Stimulated activated CD4-positive, alpha-beta T cell treated with anti-CD3 and anti-CD28 coated beads, Interleukin-1b, Interleukin-23, amount 100 ng/mL, for 4 hours (primary cell): ENCODE measurements at places on chromosomes 4 and X.

DNA sequence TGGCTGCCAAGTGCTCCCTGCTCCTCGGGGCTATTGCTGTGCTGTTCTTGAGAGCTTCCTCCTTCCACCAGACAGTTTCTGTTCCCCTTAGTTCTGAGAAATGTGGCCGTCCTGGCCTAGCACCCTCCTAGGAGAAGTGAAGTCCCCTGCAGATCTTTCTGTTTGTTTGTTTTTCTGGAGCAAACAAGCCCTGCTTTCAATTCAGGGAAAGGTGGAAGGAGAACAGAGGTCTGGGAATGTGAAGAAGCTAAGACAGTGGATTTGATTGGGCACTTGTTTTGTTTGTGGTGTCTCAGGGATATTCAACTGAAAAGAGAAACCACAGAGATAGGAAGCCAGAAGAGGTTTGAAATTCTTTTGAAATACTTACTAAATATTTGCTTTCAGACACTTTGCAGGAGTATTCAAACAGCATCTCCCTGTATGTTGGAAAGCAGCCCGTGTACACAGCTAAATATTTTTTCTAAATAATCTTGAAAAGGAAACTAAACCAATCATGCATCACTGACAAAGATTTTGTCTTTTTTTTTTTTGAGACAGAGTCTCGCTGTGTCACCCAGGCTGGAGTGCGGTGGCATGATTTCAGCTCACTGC, 36.5 kb upstream of the PPM1K start:
- no peak for DNase-seq

GRCh38 chr4:73777612-73778011, 37.2 kb downstream of the CXCL8 start:
- no peak for DNase-seq

DNA sequence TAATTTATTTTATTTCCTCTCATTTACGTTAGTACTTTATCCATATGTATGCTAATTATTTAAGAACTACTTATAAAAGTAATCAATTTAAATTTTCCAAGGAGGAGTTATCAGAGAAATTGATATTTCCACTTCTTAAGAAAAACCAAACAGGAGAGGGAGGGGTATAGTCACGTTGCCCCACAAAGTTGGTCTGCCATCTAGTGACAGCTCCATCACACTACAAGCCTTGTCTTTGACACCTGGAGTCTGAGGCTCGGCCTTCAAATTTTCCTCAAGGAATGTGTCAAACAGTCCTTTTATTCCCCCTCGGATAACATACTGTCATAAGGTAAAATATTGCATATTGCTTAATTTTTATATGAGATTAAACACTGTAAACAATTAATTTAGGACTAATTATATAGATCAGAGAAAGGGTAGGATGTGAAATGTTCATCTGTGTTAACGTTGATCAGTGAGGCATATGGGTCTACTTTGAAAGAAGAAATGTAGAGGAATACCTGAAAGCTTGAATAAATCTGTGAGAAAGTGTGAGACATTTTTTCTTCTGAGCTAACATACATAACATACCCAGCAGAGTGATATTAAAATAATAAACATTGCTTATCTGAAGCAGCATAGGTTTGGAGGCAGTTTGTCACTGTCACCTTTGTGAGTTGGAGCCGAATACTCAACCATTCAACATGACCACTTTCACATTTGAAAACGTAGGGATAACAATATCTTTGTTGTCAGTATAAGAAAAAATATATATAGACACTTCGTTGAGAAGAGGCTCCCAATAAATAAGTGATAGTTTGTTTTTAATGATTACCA, 114.4 kb downstream of the GLRA3 start:
- no peak for DNase-seq

GRCh38 chr4:151801547-151802516, 41.0 kb upstream of the GATB start:
- DNase-seq: peak; percentile 56

- no peak for DNase-seq
These were observed 24.6 kb upstream of the COX7B2 start for GRCh38 chr4:46933686-46934085.

DNA sequence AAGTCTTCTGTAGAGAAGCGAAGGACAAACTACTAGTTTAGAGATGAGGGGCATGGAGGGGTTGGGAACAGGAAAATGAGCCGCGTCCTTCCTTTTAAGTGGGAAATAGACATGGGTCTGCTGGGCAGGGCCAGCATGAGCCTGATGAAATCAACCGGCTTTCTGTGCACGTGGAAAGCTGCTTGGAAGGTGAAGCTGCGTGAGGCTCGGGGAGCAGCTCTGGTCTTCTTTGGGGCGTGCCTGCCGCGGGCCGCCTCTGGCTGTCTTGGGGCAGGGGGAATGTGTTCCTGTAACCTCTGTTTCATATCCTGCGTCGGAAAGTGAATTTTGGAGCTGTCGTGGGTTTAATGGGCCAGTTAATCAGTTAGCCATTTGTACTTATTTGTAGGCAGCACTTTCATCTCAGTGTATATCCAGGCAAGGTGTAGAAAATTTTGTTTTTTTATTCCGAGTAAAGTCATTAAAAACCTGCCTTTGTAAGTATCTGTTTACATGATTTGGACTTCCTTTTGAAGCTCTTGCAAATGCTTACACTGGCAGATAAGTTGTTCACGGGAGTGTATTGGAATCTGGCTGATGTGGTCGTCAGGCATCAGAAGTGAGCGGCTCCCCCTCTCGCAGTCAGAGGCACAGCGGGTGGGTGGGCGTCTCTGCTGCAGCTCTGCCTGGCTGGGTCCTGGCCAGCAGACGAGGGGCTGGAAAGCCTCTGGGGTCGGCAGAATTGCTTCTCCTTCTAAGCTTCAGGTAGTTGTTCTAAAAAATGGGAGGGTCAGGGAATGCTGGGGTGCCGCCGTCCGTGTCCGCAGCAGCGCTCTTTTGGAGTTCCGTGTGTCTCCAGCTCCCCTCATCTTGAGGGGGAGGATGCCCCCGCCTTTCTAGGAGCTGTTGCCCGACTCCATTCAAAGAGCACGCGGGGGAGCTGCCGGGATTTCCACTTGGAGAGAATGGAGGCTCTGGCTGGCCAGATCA, 70.5 kb upstream of the HGFAC start:
- DNase-seq: no peak
